ENCODE measurements at places on chromosomes 7 and 10.

DNA sequence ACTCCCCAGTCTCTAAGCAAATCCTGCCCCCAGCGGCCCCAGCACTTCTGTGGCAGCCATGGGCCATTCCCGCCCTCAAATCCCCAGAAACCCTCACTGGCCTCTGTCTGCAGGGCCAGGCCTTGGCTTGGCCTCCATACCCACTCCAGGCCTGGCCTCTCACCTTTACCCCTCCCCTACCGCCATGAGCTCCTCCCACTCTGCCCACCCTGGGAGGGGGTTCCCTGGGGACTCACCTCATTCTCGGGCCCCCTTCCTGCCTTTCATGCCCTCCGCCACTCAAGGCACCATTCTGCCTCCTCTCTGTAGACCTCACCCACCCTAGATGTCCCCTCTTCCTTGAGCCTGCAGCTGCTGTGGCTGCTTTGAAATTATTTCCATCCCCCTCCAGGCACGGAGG is 41.0 kb downstream of the PRF1 start:
- DNase-seq, result no peak

GRCh38 chr10:79904671-79905321 is 44.1 kb downstream of the SFTPD start:
- DNase-seq, result peak; percentile 20

DNA sequence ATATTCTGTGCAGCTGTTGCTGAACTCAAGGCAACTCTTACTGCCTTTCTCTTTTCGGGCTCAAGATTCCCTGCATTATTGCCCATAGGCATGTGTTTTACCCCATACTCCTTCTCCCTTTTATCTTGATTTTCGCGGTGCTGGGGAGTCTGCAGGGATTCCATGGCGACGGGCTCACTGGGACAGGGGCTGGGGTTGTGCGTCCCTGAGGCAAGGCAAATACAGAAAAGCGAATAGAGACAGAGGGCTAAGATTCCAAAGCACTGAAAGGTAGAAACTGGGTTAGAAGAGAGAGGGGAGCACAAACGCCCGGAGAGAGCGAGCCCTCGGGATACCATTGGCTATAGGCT is 519 bp upstream of the RPP38 start:
- DNase-seq, result no peak

DNA sequence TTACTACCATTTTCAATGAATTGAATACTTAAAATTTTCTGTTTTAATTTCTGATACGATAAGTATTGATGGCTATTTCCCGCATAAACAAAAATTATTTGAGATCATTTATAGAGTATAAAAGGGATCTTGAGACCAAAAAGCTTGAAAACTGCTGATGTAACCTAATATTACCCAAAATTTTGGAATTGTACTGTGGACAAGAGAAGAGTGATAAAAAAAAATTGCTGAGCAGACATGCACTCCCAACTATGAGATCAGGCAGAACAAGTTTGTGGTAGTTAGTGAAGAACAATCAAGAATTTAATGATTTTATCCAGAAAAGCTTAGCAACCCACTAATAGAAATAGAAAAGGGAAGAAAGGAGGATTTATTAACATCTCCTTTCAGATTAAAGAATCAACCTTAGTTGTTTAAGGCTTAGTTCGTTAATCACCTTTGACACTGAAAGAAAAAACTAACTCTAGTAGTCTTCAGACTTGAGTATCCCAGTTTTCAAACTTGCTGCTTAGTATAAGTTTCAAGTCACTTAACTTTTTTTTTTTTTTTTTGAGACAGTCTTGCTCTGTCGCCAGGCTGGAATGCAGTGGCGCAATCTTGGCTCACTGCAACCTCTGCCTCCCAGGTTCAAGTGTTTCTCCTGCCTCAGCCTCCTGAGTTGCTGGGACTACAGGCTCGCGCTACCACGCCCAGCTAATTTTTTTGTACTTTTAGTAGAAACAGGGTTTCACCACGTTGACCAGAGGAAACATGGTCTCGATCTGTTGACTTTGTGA is 50.6 kb upstream of the ZC3HAV1 start:
- DNase-seq, result no peak

DNA sequence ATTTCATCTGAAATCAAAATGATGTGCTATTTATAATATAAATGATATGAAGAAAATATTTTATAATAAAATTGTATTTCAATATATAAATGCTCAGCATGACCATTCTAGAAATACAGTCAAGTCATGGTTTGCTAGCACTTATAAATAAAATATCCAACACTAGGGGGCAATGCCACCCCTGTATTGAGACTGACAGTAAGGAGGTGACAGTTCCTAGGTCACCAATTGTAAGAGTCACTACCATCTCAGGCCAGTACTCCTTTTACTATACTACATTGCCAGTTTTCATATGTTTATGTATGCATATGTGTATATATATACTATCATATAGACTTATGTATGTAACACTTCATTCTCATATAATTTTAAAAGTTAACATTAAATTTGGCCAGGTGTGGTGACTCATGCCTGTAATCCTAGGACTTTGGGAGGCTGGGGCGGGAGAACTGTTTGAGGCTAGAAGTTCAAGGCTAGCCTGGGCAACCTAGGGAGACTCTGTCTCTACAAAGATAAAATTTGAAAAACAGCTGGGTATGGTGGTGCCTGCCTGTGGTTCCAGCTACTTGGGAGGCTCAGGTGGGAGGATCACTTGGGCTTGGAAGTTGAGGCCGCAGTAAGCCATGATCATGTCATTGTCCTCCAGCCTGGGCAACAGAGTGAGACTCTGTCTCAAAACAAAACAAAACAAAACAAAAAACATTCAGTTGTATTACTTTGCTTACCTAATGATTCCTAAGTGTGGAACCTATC is 2.4 kb upstream of the CNOT4 start:
- no peak for DNase-seq

DNA sequence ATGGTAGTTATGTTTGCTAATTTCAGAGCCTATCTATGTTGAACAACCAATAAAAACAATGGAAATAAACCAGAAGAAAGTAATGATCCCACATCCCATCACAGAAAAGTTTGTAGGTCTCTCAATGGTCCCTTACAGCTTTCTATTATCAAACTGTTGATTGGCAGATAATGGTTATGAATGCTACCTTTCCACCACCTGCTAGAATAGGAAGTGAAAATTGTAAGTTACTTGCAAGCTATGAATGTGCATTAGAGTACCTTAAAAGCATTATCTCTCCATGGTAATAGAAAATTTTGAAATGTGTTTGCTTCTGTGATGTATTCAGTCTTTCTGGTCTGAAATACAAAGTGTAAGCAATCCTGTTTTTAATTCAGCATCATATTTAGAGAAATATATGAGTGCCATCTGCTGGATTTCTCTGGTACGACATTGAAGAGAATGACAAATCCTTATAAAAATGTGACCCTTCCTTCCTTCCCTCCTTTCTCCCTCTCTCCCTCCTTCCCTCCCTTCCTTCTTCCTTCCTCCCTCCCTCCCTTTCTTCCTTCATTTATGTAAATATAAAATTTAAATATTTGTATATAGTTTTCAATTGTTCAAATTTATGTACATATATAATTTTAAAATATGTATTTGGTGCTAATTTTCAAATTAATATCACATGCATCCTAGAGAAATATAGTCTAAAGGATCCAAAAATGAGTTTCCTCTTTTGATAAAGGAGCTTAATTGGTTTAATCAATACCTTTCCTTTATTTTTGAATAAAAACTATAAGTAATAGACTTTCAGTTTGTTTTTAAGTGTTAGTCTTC is 41.4 kb upstream of the PNLIPRP3 start:
- no peak for DNase-seq

- no peak for DNase-seq
Observed at GRCh38 chr7:3787717-3788264, 486.7 kb downstream of the SDK1 start.

DNA sequence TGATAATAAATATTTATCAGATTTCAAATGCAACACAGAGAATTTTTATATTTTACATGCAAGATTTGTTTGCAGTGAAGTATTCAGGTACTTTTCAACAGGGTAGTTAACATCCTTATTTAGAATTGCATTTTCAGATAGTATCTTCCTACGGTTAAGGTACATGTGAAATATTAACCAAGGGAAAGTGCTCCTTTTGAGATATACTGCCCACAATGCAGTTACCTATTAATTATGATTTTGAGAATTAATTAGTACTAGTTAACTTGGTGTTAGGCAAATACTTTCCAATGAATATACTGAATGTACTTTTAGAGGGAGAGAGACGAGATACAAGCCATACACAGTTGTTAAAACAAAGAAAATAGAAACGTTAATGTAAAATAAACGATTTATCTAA is 206.2 kb upstream of the YAE1 start:
- no peak for DNase-seq

- DNase-seq, result no peak
Observed at GRCh38 chr10:131174211-131174565, 137.3 kb downstream of the TCERG1L start.

GRCh38 chr7:86130268-86130667 is 513.4 kb upstream of the GRM3 start:
- DNase-seq, result no peak

DNA sequence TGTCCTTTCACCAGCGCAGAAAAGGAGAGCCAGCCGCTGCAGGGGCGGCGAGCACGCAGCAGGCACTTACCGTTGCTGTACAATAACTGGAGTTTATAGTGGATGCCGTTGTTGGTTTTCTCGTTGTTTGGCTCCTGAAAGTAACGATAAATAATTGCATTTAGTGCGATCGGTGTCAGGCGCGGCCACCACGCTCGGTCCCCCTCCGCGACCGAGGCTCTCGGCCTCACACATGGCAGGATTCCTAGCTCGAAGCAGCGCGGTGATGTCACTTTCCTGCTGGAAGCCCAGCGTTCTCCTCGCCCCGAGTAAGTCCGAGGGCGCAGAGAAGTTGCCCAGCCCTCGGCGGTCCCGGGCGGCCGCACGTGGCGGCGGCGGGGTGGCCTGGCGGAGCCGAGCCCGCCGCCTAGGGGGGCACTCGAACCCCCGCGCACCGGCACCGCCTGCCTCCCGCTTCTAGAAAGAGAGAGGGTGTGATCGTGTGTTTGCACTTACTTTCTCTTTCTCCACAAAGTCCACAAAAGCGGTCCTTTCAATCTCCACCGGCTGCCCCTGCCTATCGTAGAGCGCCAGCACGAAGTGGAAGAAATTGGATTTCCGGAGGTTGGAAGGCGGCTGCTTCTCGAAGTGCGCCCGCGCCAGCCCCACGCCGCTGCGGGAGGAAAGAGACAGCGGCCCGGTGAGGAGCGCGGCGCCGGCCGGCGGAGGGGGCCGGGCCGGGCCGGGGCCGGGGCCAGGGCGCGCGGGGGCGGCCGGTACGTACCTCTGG is 1.0 kb downstream of the EBF3 start:
- no peak for DNase-seq

DNA sequence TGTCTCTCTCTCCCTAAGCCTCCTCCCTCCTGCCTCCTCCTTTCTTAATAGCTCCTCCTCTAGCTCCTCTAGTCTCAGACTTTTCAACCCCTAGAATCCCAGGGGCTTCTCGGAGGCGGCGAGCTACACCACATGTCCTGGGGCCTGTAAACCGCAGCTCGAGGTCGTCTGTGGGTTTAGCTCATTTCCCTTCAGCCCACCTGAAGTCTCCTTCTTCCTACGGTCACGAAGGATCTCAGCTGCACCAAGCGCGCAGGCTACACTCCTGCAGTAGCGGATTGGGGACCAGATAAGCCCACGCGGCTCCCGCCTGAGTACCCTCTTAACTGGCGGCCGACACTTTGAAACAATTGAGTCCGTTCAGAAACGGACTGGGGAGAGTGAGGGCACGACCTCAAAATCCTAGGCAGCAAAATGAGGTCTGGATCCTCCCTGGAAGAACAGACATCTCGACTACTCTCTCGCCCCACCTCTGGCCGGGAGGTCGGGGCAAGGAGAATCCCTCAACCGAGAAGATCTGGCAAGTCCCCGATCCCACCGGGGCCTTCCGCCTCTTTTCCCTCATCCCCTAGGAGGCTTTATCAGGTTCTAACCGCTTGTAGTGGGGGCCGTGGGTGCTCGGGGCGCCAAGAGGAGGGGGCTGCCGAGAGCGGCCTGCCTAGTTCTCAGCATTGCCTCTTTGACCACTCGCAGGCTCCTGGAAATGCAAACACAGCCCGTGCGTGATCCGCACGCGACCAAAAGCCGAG is 1.3 kb upstream of the SORCS3 start:
- no peak for DNase-seq

DNA sequence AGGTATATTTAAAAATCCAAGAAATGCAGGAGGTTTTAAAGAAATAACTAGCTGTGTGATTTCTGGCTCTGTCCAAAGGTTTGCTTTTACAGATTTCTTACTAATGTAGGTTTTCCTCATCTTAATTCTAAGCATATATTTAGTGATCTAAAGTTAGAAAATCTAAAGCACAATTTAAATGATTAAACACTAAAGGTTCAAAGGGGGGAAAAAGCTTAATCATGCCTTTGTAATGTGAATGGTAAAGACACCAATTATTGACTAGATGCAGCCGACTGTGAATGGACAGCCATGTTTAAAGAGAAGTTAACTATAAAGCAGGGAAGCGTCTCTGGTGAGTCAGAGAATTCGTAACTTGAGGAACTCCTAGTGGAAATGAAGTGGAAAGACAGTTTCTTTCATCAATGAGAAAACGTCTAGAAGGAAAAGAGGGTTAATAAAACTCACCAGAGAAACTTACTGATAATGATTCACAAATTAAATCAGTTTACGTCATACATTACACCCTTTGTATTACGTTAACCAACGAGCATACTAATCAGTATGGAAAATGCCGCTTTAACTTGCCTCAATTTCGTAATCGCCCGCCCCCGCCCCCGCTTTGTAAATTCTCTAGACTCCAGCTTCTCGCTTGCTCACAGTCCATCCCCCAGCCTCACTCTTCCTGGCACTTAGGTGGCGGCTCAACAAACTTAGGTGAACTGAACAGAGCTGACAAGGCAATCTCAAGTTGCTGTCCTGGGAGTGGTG is 1.1 kb upstream of the HBP1 start:
- peak; percentile 45 for DNase-seq

- DNase-seq, result no peak
Observed at GRCh38 chr7:47419471-47419870, 162.4 kb downstream of the TNS3 start.

GRCh38 chr10:48932831-48933664 is 6.6 kb downstream of the LRRC18 start:
- DNase-seq, result no peak

GRCh38 chr10:133445751-133446708 is 7.7 kb upstream of the SCART1 start:
- DNase-seq, result no peak

DNA sequence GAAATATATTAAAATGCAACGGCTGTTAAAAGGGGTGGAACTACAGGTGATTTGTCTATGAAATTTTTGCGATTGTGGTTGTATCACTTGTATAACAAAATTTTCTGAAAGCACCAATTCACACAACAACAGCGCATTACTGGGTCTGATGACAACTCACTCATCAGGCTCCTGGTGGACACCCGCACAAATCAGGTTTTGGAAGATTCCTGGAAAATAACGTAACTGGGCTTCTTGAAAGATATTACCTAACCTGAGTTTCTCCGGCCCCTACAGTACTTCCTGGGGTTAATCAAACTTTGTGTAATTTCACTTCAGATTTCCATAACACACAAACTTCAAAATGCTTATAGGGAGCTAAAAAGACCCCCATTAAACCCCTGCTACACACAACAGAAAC is 7.6 kb downstream of the SNX8 start:
- DNase-seq, result no peak

- DNase-seq, result peak; percentile 73
Observed at GRCh38 chr10:33612551-33612950, 278.1 kb upstream of the NRP1 start.

GRCh38 chr10:19623321-19623720 is 192.9 kb upstream of the PLXDC2 start:
- no peak for DNase-seq

All from GM04503 (cell line).